Stimulated activated CD4-positive, alpha-beta T cell treated with anti-CD3 and anti-CD28 coated beads, TNF-alpha, amount 100 ng/mL, for 24 hours (primary cell): ENCODE measurements at places on chromosomes 1 and 21.

DNA sequence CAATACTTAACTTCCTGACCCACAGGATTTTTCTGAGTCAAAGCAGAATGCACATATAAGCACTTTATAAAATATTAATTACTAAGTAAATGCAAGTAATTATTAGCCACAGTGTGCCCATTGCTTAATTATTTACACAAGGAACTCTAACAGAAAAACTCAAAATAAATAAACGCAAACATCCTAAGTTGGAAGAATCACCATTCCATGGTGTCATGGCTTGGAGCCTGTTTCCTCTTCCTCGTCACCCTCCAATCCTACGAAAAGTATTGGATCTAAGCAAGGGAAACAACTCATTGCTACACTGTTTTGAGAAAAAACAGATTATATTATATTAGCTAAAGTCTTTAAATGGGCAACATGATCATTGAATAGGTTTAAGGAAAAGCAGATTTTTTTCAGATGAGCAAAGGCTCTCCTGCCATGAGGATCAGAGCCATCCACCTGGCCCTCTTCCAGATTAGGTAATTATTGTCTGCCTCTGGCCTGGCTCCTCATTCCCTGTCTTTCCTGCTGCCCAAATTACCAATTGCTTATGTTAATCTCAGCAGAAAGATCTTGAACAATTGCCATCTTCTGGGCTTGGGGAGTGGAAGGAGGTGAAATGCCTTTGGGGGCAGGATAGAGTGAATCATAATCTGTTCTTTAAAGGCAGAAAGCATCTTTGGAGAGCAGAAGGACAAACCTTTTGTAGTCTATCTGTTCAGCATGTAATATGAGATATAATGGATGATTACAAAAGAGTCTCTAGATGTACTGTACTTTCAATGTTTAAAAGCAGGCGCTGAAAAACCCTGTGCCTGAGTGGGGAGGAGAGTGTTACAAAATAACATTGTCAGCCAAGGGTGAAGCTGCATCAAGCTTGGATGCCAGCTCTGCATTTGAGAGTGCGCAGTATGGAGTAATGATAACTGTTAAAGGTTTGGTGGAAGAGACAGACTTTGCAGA is 121.2 kb downstream of the DUSP10 start:
- no peak for DNase-seq

DNA sequence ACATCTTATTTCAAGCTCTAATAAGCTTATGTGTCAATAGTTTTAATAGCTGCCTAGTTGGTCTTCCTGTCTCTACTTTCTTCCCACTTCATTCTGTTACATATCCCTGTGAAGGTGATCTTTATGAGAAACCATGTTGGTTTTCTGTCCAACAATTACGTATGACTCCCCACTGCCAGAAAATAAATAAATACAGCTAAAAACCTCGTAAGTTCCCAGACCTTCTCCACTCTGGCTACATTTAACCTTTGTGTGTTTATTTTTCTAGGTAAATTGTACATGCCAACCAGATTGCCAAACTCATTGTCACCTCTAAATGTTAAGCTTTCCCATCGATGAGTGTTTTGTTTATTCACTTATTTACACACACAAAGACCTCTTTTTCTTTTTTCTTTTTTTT is 147.2 kb downstream of the CRB1 start:
- DNase-seq: no peak

GRCh38 chr1:92538048-92538412 is 51.3 kb upstream of the GFI1 start:
- DNase-seq: no peak

DNA sequence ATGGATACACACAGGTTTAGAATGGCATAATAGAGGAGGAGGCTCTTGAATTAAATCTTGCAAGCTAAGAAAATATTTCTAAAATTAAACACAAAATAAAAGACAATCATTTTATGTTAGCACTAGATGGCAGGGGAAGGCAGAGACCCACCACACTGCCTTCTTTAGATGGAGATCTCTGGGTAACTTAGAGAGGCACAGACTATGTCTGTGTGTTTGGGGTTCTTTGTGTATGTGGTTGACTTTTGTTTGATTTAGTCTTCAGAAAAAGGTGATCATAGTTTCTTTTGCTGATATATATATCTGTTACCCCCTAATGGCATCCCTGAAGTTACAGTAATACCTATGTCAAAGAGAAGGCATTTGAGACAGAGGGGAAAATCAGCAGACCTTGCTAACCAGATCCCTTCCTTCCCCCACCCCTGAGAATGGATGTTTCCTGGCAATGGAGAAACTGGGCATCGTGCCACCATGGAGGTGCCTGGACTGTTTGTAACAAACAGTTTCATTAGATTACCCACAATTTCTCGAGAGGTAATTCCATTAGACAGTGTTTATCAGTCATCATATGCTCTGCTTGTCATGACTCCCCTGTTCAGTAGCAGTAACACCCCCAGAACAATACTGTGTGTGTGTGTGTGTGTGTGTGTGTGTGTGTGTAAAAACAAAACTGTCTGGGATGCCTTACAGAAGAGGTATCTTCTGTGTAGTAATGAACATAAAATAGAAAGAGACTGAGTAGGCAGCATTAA is 228.3 kb upstream of the DEPDC1 start:
- no peak for DNase-seq

DNA sequence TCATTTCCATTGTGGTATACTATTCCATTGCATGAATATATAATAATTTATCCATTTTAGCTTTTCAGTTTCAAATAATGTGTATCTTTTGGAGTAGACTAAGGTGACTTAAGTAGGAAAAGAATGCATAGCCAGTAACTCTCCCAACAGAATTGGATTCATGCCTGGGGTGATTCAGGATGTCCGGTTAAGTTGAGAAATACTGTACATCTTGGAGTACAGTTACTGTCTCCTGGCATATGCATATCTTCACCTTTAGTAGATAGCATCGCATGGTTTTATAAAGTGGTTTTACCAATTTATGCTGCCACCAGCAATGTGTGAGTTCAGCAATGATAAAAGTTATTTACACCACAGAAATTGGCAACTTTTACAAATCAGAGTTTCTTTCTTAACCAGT is 18.6 kb upstream of the SLC6A9 start:
- DNase-seq: no peak

- DNase-seq: no peak
These were observed 12.1 kb downstream of the TTC34 start for GRCh38 chr1:2789164-2789985.

DNA sequence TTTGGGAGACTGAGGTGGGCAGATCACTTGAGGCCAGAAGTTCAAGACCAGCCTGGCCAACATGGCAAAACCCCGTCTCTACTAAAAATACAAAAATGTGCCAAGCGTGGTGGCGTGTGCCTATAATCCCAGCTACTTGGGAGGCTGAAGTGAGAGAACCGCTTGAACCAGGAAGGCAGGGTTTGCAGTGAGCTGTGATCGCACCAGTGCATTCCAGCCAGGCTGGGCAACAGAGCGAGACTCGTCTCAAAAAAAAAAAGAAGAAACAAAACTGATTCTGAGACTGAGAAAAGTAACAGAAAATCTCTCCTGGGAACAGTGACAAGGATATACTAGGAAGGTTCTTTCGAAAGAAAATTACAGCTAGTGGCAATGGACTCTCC is 20.9 kb downstream of the USP48 start:
- no peak for DNase-seq

DNA sequence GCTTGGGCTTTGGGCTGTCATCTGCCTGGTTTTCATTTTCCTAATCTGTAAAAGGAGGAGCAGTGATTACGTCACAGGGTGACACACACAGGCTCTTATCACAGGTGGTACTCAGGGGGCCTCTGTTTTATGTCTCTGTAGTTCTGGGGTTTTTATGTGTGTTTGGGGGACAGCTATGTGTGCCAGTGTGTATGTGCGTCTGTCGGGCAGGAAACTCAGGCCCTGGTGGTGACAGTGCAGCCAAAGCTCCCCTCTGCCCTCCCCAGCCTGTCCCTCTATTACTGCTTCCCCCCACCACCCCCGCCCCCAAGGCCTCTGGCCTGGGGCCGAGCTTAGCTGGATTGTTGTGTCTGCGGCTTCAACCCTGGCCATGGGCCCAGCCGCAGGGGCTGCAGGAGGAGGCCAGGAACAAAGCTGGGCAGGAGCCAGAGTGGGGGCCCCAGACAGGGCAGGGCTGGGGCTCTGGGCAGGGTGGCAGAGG is 13.3 kb downstream of the MFAP2 start:
- no peak for DNase-seq

GRCh38 chr1:166174108-166174507 is 7.3 kb upstream of the FAM78B start:
- no peak for DNase-seq

- DNase-seq: no peak
These were observed 27.9 kb upstream of the ERRFI1 start for GRCh38 chr1:8053878-8054567.

- DNase-seq: no peak
These were observed 36.5 kb downstream of the ZBTB17 start for GRCh38 chr1:15939181-15940109.

GRCh38 chr1:155977690-155978324 is 540 bp downstream of the ARHGEF2 start:
- DNase-seq: peak; percentile 76
